ENCODE measurements at places on chromosomes 16 and 17.

GRCh38 chr17:74282587-74283370 lies 8.7 kb downstream of the DNAI2 start:
- peak; percentile 41 for DNase-seq

GRCh38 chr16:49575346-49576172 lies 202.0 kb downstream of the C16orf78 start:
- DNase-seq = no peak

GRCh38 chr17:44198721-44199552 lies 747 bp downstream of the ATXN7L3 start:
- no peak for DNase-seq

DNA sequence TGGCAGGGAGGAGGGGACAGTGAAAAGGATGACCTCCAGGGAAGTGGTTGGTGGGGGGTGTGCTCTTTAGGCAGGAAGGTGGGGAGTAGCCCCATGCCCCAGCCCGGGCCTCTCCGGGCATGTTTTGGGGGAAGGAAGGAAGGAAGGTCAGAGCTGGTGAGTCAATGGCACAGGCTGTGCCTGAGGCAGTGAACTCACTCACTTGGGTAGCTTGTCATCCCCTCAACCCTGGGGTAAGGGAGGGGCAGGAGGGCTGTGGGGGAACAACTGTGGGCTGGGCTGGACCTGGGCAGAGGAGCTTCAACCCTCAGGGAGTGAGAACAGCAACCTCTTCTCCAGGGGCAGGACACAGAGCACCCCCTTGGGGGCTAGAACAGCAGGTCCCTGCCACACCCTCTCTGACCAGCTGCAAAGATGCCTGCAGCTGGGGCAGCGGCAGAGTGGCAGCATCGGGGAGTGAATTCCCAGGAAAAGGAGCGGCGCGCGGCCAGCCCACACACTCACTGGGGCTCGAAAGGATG lies 6.3 kb downstream of the CSF3 start:
- no peak for DNase-seq

DNA sequence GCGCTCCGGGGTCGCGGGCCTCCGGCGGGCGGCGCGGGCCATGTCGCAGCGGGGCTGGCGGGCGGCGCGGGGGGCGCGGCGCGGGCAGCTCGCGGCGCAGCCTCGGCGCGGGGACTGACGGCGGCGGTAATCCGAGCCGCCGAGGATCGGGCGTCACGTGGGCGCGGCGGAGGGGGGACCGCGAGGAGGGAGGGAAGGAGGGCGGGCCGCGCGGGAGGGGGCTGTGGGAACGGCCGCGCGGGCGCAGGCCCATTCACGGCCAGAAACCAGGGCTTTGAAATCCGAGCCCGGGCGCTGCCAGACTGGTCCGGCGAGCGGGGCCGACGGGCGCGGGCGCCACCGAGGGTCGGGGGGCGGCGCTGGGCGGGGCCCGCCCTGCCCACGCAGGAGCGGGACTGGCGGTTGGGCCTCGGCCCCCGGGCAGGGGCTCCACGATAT lies at the start of gene MTSS2:
Gene MTSS2, minus strand, starts transcription at position 116 of the 438 bp plus-strand sequence. CDS start 262 bp downstream, outside the sequence.
- no peak for DNase-seq

DNA sequence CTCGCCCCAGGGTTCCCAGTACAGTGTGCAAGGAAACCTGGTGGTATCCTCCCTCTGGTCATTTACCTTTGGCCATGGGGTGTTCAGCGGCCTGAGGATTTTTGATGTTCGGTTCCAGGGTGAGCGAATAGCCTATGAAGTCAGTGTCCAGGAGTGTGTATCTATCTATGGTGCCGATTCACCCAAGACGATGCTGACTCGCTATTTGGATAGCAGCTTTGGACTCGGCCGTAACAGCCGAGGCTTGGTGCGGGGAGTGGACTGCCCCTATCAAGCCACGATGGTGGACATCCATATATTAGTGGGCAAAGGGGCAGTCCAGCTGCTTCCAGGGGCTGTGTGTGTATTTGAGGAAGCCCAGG lies 1.2 kb downstream of the AOC2 start:
- no peak for DNase-seq

GRCh38 chr17:68297195-68297594 lies 5.9 kb downstream of the ARSG start:
- no peak for DNase-seq

DNA sequence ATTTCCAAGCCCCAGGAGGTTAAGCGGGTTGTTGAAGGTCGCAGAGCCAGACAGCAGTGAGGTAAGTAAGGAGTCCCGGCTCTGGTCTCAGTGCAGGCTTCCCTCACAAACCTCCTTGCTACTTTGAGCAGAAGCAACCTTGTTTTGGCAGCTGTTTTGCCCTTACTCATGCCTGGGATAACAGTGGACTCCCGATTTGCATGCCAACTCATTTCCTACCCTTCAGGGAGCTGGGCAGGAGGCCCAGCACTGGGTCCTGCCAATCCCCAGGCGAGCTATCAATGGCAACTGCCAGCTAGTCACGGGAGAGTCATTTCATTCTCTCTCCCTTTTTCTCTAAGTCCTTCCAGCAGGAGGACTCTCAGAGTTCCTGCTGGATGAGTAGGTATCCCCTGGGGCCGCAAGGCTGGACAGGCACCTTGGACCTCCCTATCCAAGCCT lies 72.0 kb upstream of the KSR1 start:
- no peak for DNase-seq

GRCh38 chr17:14748036-14748710 lies 447.3 kb downstream of the HS3ST3B1 start:
- peak; percentile 8 for DNase-seq

DNA sequence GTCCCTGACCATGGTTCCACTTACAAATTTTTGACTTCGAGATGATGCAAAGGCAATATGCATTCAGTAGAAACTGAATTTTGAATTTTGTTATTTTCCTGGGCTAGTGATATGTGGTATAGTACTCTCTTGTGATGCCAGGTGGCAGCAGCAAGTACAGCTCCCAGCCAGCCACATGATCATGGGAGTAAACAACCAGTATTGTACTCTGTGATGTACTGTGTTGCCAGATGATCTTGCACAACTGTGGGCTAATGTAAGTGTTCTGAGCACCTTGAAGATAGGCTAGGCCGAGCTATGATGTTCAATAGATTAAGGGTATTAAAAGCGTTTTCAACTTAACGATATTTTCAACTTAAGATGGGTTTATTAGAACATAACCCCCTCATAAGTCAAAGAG lies 250.8 kb downstream of the STX8 start:
- no peak for DNase-seq

DNA sequence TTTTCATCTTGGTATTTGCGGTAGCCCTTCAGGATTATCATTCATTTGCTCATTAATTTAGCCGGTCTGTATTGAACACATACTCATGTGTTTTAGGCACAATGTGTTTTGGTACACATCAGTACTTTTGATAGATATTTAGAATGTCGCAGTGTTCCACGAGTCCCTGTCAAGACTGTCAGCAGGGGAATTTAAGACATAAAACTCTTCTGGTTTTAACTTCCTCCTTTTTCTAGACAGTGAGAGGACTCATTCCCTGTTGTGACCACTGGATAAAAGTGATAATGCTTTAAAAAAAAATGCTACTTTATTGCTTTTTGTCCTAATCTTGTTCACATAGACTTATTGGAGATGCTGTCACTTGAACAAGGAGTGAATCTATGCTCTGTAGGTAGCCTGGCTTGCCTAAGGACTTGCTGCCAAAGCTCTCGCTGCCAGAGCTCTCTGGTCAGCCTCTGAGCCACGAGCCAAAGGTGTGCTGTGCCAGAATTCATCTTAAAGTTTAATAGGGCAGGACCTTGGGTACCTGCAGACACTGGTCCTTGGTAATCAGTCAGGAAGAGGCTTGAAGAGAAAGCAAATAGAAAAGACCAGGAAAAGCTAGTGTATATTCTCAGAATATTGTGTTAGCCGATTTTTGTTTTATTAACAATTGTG lies 5.4 kb downstream of the DCAF7 start:
- no peak for DNase-seq

DNA sequence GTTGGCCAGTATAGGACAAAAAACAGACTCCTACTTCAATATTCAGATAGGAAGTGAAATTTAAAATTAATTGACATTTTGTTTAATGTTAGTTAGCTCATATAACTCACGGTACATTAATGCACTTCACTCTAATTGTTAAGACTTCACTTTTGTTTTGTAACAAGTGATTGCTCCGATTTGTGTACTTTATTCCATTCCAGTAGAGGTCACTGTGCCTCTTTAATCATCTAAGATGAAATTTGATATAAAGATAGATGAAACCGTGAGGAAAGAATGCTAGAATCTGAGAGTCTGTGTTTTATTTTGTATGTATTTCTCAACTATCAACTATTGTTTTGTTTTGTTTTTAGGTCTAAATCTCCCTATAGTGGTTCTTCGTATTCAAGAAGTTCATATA lies 29.0 kb downstream of the RBBP6 start:
- no peak for DNase-seq

DNA sequence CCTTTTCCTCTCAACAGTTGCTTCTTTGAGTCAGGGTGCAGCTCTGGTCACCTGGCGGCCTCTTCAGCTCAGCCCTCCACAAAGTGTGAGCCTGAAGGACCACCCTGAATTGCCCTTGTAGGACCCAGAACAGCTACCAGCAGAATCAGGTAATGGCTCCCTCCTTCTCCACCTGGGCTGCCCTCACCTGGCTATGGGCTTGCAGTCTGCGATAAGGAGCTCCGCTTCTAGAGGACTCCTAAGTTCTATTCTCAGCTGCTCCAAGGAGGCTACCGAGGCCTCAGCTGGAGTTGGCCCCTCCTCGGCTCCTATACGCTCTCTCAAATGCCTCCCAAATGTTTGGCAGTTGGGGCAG lies 13.4 kb downstream of the SMIM5 start:
- no peak for DNase-seq

DNA sequence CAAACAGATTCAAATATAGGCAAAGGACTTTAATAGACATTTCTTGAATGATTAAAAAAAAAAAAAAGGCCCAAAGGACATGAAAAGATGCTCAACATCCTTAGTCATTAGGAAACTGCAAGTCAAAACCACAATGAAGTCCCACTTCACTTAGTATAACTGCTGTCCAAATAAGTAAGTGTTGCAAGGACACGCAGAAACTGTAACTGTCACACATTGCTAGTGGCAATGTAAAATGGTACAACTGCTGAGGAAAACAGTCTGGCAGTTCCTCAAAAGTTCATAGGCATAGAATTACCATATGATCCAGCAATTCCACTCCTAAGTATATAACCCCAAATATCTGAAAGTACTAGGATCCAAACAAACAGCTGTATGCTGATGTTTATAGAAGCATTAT lies 112.7 kb downstream of the BRIP1 start:
- no peak for DNase-seq

GRCh38 chr16:4703906-4704305 lies 10.5 kb downstream of the NUDT16L1 start:
- no peak for DNase-seq

- peak; percentile 28 for DNase-seq
These were observed 80.9 kb upstream of the TEKT1 start for GRCh38 chr17:6912110-6913051.

- DNase-seq = no peak
These were observed 222.9 kb downstream of the PRKCA start for GRCh38 chr17:66525338-66525737.

GRCh38 chr16:56353054-56353921 lies 72.1 kb downstream of the AMFR start:
- no peak for DNase-seq

DNA sequence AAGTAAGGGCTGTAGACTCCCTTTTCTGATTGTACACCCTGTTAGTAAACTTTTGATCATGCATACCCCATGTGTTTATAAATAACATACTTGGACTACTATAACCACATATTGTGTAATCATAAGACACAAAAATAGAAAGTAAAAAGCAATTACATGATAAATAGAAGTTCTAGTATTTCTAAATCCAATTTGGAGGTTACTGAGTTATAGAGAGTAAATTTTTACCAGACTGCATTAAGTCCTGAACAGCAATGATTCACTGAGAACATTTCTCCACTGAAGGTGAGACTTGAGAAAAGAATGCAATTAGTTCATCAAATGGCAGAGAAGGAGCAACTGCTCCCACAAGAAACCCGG lies 7.7 kb upstream of the TBKBP1 start:
- no peak for DNase-seq

GRCh38 chr17:7380855-7381683 lies at the start of gene TNK1:
Gene TNK1 (plus strand): TSS chr17:7381089. CDS start chr17:7382927, 1,838 bp downstream.
- no peak for DNase-seq

GRCh38 chr16:57308041-57308440 lies 23.6 kb upstream of the PLLP start:
- DNase-seq = no peak

DNA sequence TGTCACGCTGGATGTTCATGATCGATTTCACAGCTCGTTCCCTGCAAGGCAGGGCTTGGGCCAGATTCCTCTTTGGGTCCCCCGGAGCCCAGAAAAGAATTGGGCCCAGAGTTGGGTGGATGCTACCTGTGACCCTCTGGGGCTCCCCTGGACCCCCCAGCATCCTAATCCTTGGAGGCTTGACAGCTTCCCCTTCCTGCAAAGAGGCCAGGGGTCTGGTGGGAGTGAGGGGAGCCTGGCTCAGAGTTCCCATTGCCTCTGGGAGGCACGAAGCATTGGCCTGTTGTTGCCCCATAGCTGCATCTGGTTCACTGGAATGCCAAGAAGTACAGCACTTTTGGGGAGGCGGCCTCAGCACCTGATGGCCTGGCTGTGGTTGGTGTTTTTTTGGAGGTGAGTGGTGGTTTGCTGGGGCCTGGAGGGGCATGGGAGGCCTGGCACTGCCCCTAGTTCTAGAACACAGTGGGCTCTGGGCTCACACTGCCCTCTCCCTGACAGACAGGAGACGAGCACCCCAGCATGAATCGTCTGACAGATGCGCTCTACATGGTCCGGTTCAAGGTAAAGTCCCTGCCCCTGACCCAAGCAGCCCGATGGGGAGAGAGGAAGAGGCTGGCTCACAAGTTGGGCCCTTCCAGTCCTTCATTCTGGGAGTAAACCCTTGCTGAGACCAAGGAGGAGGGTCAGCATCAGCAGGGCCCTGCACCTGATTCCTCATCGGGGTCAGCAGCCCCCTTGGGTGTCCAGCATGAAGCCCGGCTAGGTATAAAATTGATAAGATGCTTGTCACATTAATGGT lies 7.2 kb downstream of the CA7 start:
- no peak for DNase-seq

GRCh38 chr17:55664287-55664686 lies 58.4 kb downstream of the TMEM100 start:
- no peak for DNase-seq

DNA sequence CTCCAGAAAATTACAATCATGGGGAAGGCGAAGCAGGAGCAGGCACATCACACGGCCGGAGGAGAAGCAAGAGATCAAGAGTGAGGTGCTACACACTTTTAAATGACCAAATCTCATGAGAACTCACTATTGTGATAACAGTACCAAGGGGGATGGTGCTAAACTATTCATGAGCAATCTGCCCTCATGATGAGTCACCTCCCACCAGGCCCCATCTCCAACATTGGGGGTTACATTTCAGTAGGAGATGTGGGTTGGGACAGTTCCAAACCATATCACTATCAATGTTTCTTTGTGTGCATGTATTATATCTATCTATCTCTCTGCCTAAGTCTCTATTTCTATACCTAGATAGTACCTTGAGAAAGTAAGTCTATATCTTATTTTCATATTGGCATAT lies 724.8 kb downstream of the CDH11 start:
- no peak for DNase-seq

- DNase-seq = no peak
These were observed 17.4 kb downstream of the ZNF276 start for GRCh38 chr16:89738538-89739317.

GRCh38 chr16:23479138-23479537 lies 26.1 kb upstream of the COG7 start:
- no peak for DNase-seq

Data from Jurkat, Clone E6-1 (cell line).